ENCODE measurements at places on chromosomes 3 and 15.

- DNase-seq: no peak
These were observed 5.9 kb downstream of the LEO1 start for GRCh38 chr15:51965691-51966090.

DNA sequence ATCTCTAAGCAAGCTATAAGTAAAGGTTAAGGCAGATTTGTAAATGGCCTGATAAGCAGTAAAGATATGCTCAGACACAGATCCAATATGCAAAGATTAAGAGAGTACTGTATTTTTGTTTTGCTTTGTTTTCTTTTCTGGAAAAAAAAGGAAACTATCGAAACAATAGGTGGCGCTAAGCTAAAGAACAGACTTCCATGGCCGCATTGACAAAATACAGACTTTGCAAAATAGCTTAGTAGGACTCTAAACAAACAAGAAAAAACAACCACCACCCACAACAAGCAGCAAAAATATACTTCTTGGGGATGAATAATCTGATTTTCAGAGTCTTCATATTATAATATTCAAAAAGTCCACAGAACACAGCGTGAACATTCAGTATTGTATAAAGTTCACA is 758.4 kb upstream of the ROBO1 start:
- DNase-seq: no peak

DNA sequence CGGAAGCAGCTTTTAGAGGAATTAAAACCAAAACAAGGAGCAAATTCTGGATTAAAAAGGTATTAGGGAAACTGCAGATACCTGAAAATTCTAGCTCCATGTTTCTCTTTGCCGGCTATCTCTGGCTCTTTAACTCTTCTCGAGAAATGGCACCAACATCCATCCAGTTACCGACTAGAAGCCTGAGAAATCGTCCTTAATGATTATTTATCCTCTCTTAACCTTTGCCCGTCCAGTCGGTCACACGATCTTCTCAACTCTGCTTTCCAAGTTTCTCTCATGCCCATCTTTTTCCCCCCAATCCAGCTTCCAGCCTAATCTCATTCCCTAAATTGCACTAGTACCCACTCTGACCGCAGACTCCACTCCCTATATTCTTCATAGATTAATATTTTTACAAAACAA is 596 bp upstream of the SGO1 start:
- no peak for DNase-seq

DNA sequence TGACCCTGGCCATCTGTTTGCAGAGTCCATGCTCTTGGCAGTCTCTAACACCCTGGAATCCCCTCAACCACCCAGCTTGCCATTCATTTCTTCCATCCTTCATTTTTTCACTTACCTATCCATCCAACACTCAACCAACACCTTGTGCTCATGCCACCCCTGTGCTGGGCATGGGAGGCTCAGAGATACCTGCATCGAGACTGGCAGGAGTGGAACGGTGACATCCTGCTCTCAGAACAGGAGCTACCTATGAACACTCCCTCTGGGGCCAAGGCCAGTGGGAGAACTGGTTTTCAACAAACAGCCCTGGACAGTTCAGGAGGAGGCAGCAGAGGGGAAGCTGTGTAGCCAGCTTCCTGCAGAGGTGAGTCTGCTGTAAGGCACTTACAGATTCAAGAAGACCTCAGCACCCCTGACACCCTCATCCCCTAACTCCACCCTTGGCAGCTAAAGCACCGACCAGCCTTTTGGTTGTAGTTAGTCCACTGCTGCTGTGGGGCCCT is 19.5 kb upstream of the ATP2B2 start:
- no peak for DNase-seq

DNA sequence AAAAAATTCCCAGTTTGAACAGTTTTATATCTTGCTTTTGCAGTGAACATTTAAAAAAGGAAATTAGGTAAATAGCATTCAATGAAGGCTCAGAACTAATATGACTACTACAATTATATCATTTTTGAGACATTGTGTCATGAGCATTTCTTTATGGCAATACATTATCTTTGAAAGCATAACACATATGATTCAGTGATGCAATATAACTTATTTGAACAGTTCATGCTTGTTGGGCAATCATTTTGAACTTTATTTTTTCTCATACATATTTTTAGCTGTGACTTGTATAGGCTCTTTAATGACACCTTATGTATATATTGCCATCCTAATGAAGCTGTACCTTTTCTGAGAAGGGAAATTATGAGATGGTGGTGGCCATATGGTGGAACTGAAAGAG is 828.6 kb upstream of the NR2F2 start:
- no peak for DNase-seq

GRCh38 chr15:78358102-78358870 is 18.1 kb downstream of the CRABP1 start:
- DNase-seq: no peak

DNA sequence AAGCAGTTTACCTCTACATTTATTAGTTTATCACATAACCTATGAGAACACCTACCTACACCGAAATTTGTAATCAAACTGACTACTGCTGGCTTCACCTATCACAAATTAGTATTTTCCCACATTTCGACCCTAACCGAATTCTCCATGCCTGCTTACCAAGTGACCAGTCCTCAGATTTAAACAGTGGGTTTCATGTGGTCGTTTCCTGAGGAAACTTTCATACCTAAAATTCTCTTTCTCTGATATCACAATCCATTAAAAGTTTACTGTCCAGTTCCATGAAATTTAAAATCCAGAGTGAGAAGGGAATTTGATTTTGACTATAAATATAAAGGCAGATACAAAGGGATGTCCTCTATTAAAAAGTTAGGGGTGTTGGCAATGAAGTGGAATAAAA is 1.9 kb downstream of the PLOD2 start:
- DNase-seq: no peak

GRCh38 chr15:60255390-60255789 is 142.4 kb downstream of the ANXA2 start:
- DNase-seq: no peak

GRCh38 chr3:26229801-26230200 is 392.8 kb upstream of the LRRC3B start:
- DNase-seq: no peak

DNA sequence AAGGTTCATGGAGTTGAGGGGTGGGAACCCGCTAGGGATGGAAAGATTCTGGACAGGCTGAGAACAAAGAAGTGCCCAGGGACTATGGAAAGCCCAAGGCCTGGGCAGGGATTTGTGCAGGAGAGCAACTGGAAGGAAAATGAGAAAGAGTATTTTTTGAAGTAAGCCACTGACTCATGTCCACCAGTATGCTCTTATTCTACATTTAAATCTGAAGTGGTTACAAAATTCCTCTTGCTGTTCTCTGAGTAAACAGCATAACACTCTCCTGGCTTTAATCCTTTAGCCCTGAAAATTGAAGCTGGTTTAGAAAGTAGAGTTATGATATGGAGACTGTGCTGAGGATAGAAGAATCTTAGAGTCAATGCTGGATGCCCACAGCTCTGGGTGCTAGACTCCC is 165.2 kb downstream of the ISL2 start:
- no peak for DNase-seq

DNA sequence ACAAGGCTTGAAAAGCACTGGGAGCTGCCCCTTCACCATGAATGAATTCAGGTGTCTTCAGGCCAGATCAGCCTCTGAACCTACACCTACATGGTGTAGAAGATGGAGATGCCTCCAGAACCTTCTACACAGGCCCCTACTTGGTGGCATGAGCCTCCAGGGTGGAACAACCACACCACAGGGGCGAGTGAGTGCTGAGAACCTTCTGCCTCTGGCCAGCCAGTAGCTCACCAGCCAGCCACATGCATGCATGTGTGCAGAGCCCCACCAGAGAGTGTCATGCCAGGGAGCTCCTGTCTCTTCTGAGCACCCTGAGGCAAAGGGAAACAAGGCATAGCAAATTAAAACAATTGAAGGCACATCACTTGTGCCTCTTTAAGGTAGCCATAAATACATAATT is 161.8 kb upstream of the TOPAZ1 start:
- no peak for DNase-seq

GRCh38 chr3:153130312-153130977 is 31.6 kb upstream of the RAP2B start:
- DNase-seq: no peak

DNA sequence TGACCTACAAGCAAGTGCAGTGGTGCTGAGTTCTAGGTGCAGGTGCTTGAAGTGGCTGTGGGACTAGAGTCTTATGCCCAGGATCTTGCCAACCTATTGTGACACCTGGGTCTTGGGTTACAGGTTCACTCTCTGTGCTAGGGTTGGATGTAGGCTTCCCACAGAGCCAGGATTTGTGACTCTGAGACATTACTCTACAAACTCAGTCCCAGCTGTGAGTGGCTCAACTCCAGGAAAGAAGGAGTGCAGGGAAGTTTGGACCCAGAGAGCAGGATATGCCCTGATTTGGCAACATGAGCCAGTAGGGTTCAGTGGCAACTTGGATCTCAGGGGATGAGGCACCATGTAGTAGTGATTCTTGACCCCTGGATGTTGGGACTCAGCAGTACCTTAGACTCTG is 182.2 kb downstream of the LPP start:
- no peak for DNase-seq

DNA sequence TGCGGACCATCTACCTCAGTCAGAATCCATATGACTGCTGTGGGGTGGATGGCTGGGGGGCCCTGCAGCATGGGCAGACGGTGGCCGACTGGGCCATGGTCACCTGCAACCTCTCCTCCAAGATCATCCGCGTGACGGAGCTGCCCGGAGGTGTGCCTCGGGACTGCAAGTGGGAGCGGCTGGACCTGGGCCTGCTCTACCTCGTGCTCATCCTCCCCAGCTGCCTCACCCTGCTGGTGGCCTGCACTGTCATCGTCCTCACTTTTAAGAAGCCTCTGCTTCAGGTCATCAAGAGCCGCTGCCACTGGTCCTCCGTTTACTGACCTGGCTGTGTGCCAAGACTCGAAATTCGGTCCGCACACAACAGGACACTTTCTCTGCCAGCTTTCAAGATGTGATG is 21.9 kb downstream of the NRROS start:
- no peak for DNase-seq

DNA sequence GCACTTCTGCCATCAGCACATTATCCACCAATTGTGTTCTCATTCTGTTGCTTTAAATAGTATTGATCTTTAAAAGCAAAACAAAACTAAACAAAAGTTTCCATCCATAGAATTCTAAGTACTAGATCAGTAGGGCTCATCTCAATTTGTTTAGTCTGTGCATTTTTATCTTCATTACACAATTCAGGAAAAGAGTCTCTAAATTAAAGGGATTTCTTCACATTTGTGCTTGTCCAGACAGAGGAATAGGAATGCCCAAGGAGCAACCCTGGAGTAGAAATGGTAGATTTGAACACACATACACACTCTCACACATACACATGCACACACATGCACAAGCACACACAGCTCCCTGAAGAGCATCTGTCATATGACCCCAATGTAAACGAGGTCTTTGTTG is 21.4 kb downstream of the LMCD1 start:
- no peak for DNase-seq

DNA sequence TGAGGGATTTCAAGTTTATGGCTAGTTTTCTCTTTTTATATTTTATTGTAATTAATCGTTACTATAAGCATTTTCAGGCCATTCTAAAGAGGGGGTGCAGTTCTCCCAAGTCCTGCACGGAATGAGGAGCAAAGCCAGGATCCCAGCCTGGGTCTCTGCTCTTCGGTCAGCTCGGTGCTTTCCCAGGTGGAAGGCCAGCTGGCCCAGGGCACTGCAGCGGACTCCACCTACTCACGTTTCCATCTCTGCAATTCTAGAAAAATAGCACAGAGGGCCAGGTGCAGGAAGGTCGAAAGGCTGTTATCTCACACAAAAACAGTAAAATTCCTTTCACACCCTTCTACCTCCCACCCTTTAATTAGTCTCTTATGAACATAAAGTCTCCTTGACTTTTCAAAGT is 59.5 kb upstream of the HES1 start:
- no peak for DNase-seq

- DNase-seq: no peak
These were observed 2.0 kb upstream of the RASA2 start for GRCh38 chr3:141484701-141485287.

- no peak for DNase-seq
These were observed 364.3 kb upstream of the ADAMTS9 start for GRCh38 chr3:65052101-65052500.

GRCh38 chr15:74178326-74179100 is 5.0 kb downstream of the ISLR start:
- DNase-seq: no peak

All from activated CD4-positive, alpha-beta T cell treated with anti-CD3 and anti-CD28 coated beads, Interleukin-2, amount 50 U/mL, for 24 hours (primary cell).